ENCODE measurements at places on chromosomes 6 and 20.

DNA sequence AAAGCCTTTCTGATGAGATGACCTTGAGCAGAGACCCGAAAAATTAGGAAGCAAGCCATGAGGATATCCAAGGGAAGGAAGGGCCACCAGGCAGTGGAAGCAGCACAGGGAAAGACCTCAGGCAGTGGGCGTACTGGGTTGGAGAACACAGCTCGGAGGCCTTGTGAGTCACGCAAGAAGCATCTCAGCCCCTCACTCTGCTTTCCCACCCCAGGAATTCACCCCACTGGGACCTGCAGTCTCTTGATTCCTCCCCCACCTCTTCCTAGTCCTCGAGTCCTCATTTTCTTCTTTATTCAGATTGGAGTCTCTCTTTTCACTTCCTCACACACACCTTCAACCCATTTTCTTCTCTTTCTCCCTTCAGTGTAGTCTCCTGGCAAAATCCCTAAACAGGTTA, 27.0 kb downstream of the RPRD1B start:
- no peaks in the 10 kb centered on the region for H3K4me1 ChIP-seq
- H3K4me3 ChIP-seq: no peak overlapping the region
- H3K36me3 ChIP-seq: peaks cover 27% of the 10 kb centered on the region

DNA sequence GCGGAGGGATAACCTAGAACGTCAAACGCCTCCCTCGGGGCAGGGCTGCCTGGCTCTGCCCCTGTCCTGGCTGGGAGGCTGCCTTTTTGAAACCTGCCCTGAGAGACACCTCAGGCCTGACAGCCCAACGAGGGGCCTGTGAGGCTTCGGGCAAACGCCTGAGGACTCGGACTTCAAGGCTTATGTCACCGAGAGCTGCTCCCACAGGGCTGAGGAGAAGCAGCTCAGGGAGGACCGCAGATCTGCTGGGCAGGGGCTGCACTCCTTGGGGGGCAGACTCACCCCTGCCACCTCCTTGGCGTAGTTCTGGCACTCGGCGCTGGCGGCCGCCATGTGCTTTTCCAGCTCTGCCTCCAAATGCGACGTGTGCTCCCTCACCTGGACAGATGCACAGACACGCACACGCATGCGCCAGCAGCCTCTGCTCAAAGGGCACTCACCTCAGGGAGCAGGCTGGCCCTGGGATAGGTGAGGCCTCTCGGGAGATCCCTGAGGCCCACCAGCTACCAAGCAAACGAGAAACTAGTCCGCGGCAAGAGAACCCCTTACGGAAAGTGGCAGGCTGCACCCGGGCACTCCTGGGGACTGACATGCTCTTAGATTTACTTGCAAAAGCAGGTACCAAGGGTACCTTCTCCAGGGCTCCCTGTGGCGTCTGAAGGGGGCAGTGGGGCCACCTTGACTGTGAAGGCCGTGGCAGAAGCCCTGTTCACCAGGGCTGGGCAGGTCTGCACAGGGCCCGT, 49.6 kb downstream of the DSTN start:
- no peaks in the 10 kb centered on the region for H3K4me1 ChIP-seq
- peaks cover 25% of the 10 kb centered on the region for H3K36me3 ChIP-seq
- H3K4me3 ChIP-seq: no peak overlapping the region
- no peak for DNase-seq
- no peaks in the 10 kb centered on the region for H3K27me3 ChIP-seq
- no peak overlapping the region for H3K27ac ChIP-seq

GRCh38 chr6:4794140-4794707, 18.0 kb downstream of the CDYL start:
- no peak overlapping the region for H3K4me3 ChIP-seq
- DNase-seq: no peak
- H3K36me3 ChIP-seq: no peaks in the 10 kb centered on the region
- H3K27ac ChIP-seq: no peak overlapping the region
- H3K27me3 ChIP-seq: no peaks in the 10 kb centered on the region

DNA sequence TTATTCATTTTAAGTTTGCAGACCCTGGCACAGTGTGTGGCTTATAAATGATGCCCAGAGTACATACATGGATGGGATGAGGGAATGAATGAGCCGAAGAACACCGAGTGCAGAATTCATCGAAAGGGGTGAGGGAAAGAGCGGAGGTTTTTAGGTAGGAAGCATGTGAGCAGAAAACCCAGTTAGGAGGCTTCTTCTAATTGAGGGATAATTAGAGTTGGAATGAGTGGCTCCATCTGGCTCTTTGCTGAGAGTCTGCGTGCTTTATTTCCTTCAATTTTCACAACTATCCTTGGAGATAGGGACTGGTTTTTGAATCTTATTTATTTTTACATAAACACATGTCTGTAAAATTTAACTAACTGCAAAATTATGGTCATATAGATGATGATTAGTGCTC, 150.7 kb downstream of the DOK5 start:
- H3K36me3 ChIP-seq: no peaks in the 10 kb centered on the region
- H3K27ac ChIP-seq: no peak overlapping the region
- no peak overlapping the region for H3K4me3 ChIP-seq
- peaks cover 15% of the 10 kb centered on the region for H3K4me1 ChIP-seq
- DNase-seq: no peak
- H3K27me3 ChIP-seq: no peaks in the 10 kb centered on the region

DNA sequence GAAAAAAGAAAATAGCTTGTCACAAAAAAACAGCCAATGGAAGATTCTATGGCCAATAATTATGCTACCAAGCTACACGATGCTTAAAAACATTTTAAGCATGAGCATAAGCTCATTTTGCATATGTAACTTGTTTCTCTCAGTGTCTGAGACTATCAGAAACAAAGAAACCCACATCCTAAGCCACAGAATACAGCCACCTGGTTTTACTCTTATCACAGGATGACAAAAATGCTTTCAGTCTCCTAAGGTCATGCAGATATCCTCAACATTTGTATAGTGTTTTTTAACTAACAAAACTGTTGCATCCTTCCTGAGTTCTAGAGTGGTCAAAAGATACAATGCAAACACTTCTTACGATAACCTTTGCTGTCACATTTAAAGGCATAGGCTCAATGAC, 172.1 kb upstream of the RUNX2 start:
- H3K27me3 ChIP-seq: no peaks in the 10 kb centered on the region
- H3K36me3 ChIP-seq: no peaks in the 10 kb centered on the region
- H3K4me1 ChIP-seq: no peaks in the 10 kb centered on the region
- DNase-seq: no peak
- no peak overlapping the region for H3K27ac ChIP-seq

DNA sequence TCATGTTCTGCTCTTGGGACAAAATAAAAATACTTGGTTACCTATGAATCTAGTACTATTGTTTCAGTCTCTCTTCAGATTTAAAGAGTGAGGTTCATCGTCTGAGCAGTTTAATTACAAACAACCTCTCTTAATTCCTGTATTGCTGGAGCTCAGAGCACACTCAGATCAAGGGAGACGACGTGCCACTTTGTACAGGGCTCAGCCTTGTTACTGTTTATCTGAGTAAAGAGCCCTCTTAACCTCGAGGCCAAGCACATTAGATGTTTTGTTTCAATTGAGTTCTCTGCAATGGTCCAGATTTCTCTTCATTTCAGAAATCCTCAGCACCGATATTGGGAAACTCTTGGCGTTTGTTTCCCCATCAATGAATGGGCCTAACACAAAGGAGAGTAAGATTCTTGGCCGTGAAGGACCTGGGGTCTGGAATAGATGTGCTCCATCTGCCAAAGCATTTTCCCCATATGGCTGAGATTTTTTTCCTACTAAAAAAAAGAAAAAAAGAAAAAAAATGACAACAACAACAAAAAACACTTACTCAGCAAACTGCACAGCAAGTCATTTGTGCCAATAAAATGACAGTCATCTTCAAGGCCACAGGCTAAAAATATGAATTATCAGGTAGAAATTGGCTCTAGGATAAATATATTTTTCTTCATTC, 82.6 kb upstream of the CCN6 start:
- H3K27me3 ChIP-seq: no peaks in the 10 kb centered on the region
- no peak for DNase-seq
- no peak overlapping the region for H3K4me3 ChIP-seq
- peaks cover 3% of the 10 kb centered on the region for H3K4me1 ChIP-seq
- no peaks in the 10 kb centered on the region for H3K36me3 ChIP-seq

DNA sequence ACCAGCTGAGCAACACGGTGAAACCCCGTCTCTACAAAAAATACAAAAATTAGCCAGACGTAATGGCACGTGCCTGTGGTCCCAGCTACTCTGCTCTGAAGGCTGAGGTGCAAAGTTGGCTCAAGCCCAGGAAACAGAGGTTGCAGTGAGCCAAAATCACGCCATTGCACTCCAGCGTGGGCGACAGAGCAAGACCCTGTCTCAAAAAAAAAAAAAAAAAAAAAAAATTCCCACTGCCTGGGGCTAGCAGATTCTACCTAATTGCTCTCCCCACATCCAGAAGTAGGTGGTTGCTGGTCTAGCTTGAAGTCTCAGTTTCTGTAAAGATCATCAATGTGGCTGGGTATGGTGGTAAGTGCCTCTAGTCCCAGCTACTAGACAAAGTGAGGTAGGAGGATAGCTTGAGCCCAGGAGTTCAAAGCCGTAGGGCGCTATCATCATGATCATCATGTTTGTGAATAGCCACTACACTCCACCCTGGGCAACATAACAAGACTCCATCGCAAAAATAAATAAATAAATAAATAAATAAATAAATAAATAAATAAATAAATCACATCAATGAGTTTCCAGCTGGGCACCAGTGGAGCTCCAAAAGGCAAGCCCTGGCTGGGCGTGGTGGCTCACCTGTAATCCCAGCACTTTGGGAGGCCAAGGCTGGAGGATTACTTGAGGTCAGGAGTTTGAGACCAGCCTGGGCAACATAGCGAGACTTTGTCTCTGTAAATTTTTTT, 6.3 kb upstream of the AP5S1 start:
- H3K27ac ChIP-seq: no peak overlapping the region
- no peaks in the 10 kb centered on the region for H3K36me3 ChIP-seq
- DNase-seq: no peak
- H3K4me1 ChIP-seq: peaks cover 4% of the 10 kb centered on the region
- H3K27me3 ChIP-seq: no peaks in the 10 kb centered on the region

- no peak for DNase-seq
- peak within 1 kb of the TSS; percentile 55 for H3K4me3 ChIP-seq
- H3K36me3 ChIP-seq: no peaks in the 10 kb centered on the region
- peaks cover 7% of the 10 kb centered on the region for H3K4me1 ChIP-seq
- H3K27me3 ChIP-seq: peaks cover 99% of the 10 kb centered on the region
- H3K27ac ChIP-seq: no peak within 1 kb of the TSS
Observed at GRCh38 chr6:10414756-10415616, at the start of gene TFAP2A. Gene TFAP2A (minus strand): TSS chr6:10415074. CDS start chr6:10414991, 83 bp downstream.
